ENCODE measurements at places on chromosomes 7 and 10.
A peak's percentile ranks its signal among the peaks of the same experiment; 100 is the strongest.

DNA sequence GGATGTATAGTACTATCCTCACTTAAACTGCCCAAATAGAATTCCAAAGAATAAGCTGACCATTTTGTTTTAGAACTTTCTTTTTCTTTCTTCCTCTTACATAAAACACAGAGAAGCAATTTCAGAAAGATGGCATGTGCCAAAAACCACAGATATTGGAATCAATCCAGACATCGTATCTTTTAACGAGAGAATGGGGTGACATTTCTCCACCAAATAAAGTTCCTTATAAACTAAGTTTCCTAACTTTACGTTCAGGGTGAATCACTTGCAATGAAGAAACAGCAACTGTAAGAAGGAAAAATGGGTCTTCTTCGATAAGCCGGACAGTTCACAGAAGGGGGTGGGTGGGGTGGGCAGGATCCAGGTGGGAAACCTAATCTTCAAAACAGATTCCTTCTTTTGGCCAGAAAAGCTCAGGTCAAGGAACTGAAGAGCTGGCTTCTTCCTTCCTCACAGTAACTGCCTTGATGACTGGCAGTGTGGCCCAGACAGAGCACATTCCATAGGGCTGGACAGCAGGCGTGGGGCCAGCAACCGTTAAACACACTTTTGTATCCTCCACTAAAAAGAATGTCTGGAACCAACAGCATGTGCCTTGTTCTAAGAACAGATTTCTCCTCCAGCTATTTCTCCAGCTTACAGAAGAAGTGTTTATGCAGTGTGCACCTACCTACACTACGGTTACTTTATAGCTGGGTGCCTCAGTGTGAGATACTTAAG is 31.5 kb downstream of the CREB3L2 start:
- DNase-seq, result peak; percentile 89

DNA sequence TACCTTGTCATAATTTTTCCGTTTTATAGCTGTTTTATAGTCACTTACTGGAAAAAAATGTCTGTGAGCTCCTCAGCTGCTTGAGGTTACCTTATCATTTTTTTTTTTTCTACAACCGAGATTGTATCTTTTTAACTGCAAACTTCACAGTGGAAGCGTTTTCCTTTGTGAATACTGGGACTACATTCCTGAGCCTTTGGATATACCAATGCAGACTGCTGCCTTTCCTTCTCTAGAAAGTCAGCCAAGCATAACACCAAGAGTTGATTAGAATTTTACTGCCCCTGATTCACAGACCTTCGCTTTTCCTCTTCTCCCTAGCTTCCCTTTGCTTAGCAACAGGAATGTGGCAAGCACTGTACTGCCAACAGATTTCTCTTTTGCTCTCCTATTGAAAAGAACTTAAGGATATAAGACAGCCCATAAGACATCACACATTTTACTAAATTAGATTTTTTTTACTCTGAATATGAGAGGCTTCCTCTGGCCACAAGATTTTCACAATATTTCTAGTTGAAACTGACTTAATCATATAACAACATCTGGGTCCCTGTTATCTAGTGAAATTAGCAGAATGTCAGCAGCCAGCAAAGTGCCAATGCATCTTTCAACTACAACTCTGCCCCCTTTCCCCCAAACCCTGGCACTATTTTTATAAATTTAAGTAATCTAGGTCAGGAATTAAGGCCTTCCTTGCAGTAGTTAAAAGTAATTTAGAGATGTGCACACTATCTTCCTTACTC is 170.6 kb downstream of the PRKG1 start:
- peak; percentile 66 for DNase-seq

DNA sequence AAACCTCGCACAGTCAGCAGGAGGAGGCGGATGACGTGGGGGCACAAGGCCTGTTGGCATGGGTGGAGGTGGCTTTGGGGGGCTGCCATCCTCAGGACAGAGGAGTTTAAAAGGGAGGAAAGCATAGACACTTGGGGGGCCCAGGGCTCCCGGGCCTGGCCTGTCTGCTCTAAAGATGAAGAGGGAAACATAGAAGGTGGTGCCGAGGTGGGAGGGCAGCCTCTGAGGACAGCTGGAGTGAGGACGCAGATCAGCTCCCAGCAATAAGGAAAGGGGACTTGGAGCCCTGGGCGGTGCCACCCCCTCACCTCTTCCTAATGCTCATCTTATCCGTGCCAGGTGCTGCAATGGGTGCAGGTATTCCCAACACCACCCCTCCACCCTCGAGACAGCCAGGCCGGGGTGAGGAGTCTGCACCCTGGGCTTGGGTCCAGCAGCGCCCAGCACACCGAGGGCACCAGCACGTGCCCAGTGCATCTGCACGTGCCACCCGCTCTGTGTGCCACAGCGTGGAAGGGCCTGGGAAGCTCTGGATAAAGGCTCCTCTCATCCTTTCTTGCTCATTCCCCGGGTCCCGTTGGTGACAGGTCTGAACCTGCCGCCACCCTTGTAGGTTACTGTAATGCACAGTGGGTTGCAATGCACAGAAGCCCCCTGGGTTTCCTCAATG is 566.0 kb upstream of the FOXK1 start:
- no peak for DNase-seq

- no peak for DNase-seq
Measured at GRCh38 chr10:23481363-23481961, 42.6 kb downstream of the OTUD1 start.

DNA sequence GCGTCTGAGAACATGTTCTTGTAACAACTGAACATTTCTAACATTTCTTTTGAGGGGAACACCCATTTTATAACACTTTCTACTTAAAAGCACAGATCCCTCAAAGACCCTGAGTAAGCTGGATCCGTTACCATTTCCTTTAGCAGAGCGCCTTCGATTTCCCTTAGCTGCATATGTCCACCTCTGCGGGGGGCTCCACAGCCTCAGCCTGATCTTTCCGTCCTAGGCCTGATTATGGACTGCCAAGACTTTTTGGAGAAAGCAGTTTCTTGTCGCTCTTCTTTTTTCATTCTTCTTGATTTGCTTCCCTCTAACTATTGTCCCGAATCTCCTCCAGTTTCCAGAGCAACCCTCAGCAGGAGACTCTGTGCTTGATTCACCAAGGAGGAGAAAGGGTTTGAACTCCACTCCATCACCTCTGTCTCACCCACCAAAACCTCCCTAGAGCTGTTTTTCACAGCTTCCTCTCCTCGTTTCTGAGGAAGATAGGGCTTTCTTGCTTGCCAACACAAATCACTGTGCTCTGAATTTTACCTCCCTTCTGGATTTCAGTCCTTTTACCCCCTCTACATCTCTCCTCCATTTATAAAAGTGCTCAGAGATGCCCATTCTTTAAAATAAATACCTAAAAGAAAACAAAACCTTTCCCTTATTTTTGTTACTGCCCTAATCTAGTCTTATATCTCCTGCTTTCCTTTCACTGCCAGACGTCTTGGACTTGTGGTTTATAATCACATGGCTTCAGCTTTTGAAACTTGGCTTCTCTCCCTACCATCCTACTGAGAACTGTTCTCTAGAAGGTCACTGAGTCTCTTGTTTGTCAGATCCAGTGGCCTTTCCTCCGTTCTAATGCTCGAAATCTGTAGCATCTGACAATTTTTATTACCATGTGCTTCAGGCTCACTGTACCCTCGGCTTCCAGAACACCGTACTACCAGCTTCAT is 30.5 kb upstream of the ZRANB1 start:
- DNase-seq, result peak; percentile 57

GRCh38 chr7:28409716-28410627 is 2.3 kb upstream of the CREB5 start:
- DNase-seq, result peak; percentile 56

GRCh38 chr10:81873932-81874816 is 820 bp upstream of the NRG3 start:
- no peak for DNase-seq

DNA sequence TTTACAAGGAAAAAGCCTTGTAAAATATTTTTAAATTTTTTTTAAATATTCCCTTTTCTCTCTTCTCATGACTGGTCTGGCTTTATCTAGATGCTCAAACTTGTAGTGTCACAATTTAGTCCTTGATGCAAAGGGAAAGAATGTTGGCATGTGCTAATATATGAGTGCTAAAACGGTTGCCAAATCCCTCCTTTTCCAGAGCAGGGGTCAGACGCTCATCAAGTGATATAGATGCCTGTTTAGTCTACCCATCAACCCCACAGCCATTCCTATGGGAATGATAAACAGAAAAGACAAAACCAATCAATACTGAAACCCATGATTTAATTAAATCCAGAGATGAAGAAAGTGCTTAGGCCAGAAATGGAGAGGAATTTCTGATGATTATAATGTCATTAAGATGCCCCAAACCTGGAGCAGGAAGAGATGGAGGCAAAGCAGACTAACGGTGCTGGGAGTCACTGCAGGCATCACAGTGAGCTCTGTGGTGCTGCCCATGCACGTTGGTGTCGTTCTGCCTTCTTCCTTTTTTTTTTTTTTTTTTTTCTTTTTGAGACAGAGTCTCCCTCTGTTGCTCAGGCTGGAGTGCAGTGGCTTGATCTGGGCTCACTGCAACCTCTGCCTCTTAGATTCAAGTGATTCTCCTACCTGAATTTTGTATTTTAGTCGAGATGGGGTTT is 210.1 kb upstream of the STK17A start:
- DNase-seq, result no peak

DNA sequence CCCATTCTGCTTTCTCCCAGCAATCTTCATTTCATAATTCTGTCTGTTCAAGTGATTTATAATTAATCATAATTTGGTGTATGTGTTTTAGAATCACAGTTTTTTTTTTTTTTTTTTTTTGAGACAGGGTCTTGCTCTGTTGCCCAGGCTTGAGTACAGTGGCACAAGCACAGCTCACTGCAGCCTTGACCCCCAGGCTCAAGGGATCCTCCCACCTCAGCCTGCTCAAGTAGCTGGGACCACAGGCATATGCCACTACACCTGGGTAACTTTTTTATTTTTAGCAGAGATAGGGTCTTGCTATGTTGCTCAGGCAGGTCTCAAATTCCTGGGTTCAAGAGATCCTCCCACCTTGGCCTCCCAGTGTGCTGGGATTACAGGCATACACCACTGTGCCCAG is 49.2 kb upstream of the PLA2G12B start:
- DNase-seq, result no peak

DNA sequence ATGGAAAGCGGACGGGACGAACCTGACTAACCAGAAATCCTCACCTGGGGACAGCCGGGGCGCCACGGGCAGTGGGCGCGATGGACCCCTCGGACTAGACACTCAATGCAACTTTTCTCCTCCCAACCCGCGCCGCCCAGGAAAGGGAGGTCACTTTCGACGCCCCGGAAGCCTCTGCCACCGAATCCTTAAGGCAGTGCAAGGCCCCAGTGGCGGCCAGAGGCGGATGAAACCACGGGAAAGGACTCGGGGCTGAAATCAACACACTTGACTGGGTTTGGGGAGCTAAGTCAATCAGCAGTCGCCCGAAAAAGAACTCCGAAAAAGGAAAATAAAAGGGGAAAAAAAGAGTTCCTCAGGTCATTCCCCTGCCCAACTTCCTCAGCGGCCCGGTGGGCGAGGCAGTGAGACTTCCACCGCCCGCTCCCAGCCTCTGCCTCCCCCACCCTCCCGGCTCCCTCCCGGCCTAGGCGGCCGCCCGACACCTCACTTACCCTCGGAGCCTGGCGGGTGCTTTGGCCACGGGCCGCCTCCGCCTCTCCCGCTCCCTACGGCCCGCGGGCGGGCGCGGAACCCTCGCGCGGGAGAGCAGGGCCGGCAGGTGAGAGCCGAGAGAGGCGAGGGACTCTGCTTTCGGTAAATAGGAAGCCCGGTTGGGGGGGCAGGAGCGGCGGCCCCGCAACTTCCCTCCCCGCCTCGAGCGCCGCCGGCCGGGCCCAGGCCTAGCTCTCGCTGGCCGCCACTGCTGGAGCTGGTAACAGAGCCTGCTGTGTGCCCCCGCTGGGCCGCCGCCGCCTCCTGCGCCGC is 518 bp downstream of the WAPL start:
- peak; percentile 71 for DNase-seq

DNA sequence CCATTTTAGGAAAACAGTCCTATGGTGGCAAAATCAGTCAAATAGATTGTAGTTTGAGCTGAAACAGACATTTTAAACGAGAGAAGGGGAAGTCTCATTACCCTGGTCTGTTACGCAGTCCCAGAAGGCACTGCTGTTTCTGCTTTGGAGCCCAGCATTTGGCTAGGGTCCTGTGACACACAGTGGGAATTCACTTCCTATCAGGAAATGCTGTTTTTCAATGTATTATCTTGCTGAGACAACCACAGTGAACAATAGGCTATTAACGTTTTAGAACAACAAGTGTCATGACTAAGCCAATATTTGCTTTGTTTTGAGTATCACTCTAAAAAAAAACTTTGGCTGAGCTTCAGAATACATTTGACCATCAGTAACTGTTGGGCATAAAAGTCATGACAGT is 74.1 kb downstream of the ADD3 start:
- DNase-seq, result no peak

GRCh38 chr7:105389088-105389650 is 448 bp upstream of the SRPK2 start:
- peak; percentile 63 for DNase-seq

DNA sequence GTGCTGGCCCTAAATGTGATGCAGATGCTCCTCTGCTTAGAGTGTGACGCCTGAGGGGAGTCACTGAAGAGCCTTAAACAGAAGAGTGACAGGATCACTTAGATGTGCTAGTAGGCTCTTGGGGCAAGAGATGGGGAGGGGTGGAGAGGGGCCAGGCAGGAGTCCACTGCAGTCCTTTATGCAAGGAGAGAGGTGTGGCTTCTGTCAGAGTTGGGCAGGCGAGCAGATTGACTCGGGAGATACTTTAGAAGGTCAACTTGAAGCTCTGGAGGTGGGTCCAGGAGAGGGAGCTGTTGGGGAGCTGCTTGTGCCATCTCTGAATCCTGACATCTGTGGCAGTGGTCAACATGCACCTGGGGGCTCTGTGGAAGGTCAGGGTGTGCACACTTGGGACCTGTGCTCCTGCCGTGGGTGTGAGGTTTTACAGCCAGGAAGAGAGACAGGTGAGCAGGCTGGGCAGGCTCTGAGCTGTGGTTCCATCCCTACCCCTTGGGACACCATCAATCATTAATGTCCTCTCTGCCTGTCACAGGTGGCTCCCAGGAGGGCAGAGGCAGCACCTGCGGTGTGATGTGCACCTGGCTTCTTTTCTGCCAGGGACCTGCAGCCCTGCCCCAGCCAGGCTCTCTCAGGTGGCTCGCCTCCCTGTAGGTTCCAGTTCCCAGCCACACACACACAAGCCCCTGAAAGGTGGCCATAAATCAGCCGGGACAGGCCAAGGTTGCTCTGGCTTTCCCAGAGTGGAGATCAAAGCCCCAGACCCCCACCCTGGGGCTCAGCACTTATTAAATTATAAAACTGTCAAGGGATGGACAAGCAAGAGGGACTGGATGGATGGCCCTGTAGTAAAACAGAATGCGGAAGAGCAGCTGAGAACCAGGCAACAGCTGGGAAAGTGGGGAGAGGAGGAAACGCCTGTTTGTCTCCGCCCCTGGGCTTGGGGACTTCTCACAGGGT is 14.0 kb downstream of the NEURL1 start:
- DNase-seq, result no peak

All from EL (cell line).